ENCODE measurements at places on chromosomes 1 and 21.

DNA sequence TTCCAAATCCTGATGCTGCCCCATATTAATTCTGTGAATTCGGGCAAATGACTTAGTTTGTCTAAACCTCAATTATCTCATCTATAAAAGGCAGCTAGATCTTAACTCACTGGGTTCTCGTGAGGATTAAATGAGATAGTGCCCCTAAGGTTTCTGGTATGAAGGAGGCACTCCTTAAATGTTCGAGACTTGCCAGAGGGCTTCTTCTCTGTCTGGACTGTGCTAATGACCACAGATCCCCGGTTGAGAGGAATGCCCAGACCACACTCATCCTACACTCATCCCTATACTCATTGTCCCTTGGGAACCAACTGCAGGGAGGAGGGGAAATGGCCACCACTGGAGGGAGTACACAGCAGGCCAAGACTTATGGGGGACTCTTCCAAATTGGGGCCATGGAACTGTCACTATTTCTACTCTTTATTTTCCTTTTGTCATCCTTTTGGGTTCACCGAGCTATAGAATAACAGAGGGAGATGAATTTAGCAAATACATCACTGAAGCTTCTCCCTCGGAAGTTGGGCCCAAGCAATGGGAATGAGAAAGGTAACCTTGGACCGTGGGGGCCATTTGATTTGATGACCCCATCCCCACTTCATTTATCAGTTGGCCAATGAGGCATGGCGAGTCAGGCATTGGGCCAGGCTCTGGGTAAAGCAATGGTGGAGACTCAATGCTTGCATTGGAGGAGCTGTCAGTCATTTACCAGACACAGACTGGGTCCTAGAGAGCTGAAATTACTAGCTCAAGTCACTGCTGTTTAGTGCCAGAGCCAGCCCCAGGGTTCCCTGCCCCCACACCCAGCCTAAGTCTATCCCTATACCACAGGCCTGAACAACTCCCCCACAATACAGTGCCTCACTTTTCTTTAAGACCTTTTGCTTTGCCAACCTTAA, 5.1 kb downstream of the ATF3 start:
- DNase-seq: no peak

- DNase-seq: no peak
Measured at GRCh38 chr1:201006450-201006849, 17.1 kb downstream of the KIF21B start.

GRCh38 chr1:230825761-230826160, 42.6 kb downstream of the C1orf198 start:
- DNase-seq: no peak

DNA sequence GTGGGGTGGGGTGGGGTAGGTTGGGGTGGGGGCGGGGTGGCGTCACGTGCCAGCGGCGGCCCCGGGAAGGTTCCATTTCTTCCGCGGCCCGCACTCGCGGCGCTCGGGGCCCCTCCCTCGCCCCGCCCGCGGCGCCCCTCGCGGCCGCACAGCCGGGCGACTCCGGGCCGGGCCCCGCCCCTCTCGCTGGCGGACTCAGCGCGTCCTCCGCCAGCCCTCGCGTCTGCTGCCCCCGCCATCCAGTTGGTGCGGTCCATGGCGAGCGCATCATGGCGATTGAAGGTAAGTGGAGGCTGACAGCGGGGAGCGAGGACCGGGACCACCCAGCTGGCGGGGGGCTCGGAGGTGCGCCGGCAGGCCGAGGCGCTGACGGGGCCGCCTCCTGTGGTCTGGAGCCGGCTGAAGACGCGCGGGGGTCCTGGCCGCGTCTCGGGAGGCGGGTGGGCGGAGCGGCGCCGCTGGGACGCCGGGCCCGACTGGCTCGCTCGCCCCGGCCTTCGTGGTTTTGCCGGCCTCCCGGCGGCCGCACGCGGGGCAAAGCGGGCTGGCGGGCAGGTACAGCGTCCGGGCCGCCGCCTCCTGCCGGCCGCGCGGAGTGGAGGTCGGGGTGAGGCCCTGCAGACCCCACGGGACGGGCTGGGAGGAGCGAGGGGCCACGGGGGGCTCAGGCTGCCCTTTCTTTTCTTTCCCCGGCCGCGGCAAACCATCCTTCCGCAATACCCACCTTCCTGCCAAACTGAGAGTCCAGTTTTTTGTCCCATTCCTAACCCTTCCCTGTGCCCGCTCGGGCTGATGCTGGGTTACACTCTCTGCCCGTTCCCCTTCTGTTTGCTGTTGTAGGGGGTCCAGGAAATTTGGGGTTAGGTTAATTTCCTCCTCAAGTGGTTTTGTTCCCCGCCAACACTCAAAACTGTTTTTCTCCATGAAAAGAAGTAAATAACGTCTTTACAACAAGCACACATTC, at the start of gene SYT14:
TSS of gene SYT14 (plus strand) at position 222 of the 964 bp plus-strand sequence. CDS start at position 270, 48 bp downstream.
- peak; percentile 21 for DNase-seq

- no peak for DNase-seq
Measured at GRCh38 chr1:226417350-226417749, 9.5 kb upstream of the PARP1 start.

DNA sequence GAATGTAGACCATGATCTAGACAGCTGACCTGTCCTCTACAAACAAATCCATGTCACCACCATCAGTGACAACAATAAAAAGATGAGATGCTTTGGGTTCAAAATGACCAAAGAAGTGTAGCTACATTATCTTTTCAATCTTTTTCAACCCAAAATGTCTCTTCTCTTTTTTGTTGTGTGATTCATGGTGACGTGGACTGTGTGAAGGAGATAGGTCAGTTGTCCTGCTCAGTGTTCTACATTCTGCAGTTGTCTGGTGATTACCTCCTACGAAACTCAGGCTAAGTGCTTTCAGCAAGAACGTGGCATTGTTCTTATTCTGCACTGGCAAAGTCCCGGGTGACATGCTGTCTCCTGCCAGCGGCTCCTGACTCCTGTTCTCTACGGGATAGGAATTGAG, 73.1 kb downstream of the PRKAB2 start:
- no peak for DNase-seq

- no peak for DNase-seq
Measured at GRCh38 chr1:18414321-18414720, 66.4 kb upstream of the KLHDC7A start.

GRCh38 chr1:235073331-235073967, 55.2 kb downstream of the TOMM20 start:
- peak; percentile 51 for DNase-seq

Measured in hematopoietic multipotent progenitor cell treated with erythropoietin and hydrocortisone succinate and interleukin-3 and kit ligand, for 4 days (in vitro differentiated cells).